Left renal pelvis (tissue), 4 donors: ENCODE measurements at places on chromosomes 16 and 17. TPM values are rescaled to one million over a fixed set of nuclear protein-coding genes. Genes with fewer than 3 reads are reported as not detected.

SPNS3 gene
- polyA plus RNA-seq, result 3.9 TPM

WDR45B gene
- polyA plus RNA-seq, result 93.2 TPM

PRR35 gene
- 21.7 TPM for polyA plus RNA-seq

RHBDL3 gene
- 1.2 TPM for polyA plus RNA-seq

AOC2 gene
- polyA plus RNA-seq, result 1.7 TPM

PRAC2 gene
- not detected for polyA plus RNA-seq

NAGS gene
- polyA plus RNA-seq, result 3.6 TPM

ACSM5 gene
- polyA plus RNA-seq, result 6.7 TPM

GP2 gene
- not detected for polyA plus RNA-seq

TM4SF5 gene
- polyA plus RNA-seq, result 2.2 TPM

RNF213 gene
- polyA plus RNA-seq, result 51.9 TPM

GCGR gene
- polyA plus RNA-seq, result 7.2 TPM

SLFN13 gene
- 4.5 TPM for polyA plus RNA-seq

NPW gene
- 4.2 TPM for polyA plus RNA-seq

GPRC5C gene
- 104 TPM for polyA plus RNA-seq

ABCA6 gene
- polyA plus RNA-seq, result 2.7 TPM

EMC6 gene
- polyA plus RNA-seq, result 16.9 TPM

RILP gene
- 7.5 TPM for polyA plus RNA-seq

GPS2 gene
- polyA plus RNA-seq, result 97.6 TPM

KLHL36 gene
- polyA plus RNA-seq, result 31.9 TPM

GUCY2D gene
- not detected for polyA plus RNA-seq

ODAD4 gene
- polyA plus RNA-seq, result 2.0 TPM

SULT1A1 gene
- 26.6 TPM for polyA plus RNA-seq

MYCBPAP gene
- polyA plus RNA-seq, result 1.4 TPM

PLXDC1 gene
- 7.9 TPM for polyA plus RNA-seq

MEIOB gene
- polyA plus RNA-seq, result 3.1 TPM

OGFOD1 gene
- 37.2 TPM for polyA plus RNA-seq

ZNF598 gene
- 18.6 TPM for polyA plus RNA-seq

GPR142 gene
- polyA plus RNA-seq, result not detected

ENPP7 gene
- polyA plus RNA-seq, result 1.7 TPM

KLHL10 gene
- 0.21 TPM for polyA plus RNA-seq

IGFALS gene
- 0.15 TPM for polyA plus RNA-seq

TMIGD1 gene
- polyA plus RNA-seq, result 0.20 TPM

CHST6 gene
- polyA plus RNA-seq, result 1.1 TPM

AANAT gene
- not detected for polyA plus RNA-seq

SCARF1 gene
- polyA plus RNA-seq, result 4.7 TPM

KRT28 gene
- 0.19 TPM for polyA plus RNA-seq

UNKL gene
- 16.5 TPM for polyA plus RNA-seq

EPOP gene
- polyA plus RNA-seq, result 1.6 TPM

NACA2 gene
- polyA plus RNA-seq, result 1.7 TPM

SLC35G6 gene
- 0.12 TPM for polyA plus RNA-seq

RABEP1 gene
- 62.8 TPM for polyA plus RNA-seq

TEX19 gene
- polyA plus RNA-seq, result 0.09 TPM

FBXO31 gene
- 21.8 TPM for polyA plus RNA-seq

SLC16A13 gene
- 2.5 TPM for polyA plus RNA-seq

KRTAP3-2 gene
- not detected for polyA plus RNA-seq

CDH13 gene
- polyA plus RNA-seq, result 4.9 TPM

STX1B gene
- polyA plus RNA-seq, result 1.2 TPM

CDYL2 gene
- polyA plus RNA-seq, result 7.3 TPM

GLIS2 gene
- 54.3 TPM for polyA plus RNA-seq
